Activated naive CD4-positive, alpha-beta T cell (primary cell): ENCODE measurements at places on chromosomes 2 and 18.

DNA sequence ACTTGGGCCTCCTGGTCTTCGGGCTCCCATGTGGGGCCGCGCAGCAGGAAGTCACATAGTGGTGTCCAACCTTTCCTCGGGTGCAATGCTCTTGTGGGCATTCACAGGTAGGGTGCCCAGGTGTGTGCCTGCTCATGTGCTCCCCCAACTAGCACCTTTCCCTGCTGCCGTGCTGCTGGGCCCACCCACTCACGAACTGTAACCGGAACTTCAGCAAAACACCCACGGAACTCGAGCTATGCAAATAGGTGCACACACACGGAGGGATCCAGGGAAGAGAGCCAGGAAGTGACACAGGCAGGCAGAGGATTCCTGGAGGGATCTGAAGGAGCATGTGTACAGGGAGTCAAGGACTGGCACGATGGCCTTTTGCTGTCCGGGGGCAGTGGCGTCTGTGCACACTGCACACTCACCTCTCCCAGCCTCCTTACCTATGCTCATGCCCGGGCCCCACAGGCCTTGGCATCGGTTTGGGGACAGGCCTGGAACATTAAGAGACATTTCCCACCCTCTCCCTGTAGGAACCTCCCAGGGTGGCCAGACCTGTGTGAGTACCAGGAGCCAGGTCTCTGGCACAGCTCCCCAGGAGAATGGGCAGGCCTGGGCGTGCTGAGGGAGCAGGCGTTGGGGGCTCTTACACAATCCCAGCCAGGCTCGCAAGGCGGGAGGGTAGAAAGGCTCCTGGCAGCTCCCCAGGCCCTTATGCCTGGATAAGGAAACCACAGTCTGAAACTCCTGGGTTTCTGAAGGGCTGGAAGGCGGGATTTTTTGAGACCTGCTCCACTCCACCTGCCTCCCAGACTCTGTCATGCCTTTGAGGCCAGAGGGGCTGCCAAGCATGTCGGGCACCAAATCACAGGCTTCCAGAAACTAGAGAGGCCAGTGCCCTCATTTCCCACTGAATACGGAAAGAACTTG lies 6.6 kb upstream of the PTMA start:
- DNase-seq = no peak

- no peak for DNase-seq
These were observed 102.9 kb downstream of the CABLES1 start for GRCh38 chr18:23238152-23238531.

DNA sequence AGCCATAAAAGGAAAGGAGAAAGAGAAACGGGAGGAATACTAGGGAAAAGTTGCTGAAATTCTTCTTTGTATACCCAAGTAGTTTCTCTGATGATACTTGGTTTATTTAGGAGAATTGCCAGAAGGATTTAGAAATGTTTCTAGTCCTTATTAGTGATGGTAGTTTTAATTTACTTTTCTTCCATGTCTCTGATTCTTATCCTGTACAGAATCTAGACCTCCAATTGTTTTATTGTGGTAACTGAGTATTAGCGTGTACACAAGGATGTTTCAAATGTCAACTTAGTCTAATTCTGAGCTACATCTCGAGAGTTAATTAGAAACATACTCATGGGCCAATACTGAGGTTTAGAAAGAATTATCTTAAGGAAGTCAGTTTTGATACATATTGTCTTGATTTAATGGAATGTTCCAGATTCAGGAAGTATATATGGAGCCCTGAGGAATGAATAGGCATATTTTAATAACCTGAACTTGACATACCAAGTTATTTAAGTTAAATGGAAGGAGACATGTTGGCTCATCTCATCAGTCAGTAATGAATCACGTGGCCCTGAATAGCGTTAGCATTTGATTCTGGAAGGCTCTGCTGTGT lies 219.6 kb downstream of the LTBP1 start:
- DNase-seq = no peak

DNA sequence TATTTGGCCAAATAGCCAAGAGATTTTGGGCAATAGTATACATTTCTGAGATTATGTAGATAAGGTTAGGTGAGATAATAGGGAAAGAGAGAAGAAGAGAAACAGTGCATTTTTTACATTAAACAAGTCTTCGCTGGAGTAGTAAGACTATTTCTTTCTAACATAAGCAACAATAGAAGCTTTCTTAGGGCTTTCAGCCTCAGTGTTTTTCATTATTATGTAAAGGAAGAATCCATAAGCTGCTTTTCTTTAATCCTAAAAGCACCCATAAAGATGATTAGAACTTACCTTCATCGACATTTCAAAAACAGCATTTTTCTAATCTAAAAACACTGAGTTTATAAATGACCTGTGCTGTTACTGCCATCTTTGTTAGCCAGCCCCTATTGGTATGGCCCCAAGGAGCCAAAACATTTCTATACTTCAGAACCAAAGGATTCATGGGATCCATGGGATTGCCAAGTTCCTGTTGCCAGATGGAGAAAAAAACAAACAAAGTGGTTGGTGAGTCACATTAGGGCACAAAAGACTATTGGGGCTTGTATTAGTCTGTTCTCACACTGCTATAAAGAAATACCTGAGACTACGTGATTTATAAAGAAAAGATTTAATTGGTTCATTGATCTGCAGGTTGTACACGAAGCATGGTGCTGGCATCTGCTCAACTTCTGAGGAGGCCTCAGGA lies 88.2 kb downstream of the SCG2 start:
- no peak for DNase-seq

DNA sequence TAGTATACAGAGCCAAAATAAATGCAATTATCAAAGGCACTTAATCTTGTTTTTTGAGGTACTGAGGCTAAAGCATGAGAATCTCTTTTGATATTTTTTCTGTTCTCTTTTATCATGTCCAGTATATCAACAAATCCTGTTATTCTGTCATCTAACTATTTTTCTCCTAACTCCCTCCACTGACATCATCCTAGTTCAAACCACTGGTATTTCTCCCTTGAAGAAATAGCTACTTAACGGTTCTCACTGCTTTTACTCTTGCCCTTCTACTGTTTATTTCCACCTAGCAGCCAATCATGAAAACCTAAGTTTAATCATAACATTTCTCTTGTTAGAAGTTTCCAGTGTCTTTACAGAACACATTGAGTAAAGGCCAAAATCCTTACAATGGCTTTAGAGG lies 317.6 kb downstream of the GPD2 start:
- DNase-seq = no peak

DNA sequence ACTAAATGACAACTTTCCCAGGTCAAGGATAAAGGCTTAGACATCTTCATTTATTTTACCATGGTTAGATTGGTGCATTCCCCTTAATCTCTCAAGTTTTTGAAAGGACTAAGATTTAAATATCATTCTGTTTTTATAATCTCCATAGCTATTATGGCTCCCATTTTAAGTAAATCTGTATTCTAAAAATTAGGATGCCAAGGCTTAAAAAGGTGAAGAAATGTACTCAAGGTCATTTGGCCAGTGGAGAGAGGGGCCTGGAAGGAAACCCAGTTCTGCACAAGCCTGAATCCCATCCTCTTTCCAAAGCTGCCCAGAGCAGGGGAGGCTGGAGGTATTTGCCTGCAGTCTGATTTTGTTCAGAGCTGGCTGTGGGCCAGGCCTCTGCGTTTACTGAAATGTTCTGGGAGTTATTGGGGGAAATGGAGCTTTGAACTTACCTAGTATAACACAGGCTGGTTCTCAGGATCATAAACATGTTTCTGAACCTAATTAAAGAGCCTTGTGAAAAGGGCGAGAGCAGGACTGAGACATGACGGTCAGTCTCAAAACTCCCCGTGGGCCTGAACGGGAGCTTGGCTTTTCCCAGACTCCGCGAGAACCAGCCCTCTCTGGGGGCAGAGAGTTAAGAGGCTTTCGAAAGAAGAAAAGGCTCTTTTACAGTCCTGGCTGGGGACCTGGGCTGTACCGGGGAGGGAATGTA lies 85.6 kb downstream of the DDX1 start:
- DNase-seq = no peak
